Fibroblast of pulmonary artery (primary cell): ENCODE measurements at places on chromosomes 3 and 15.

- no peak for DNase-seq
These were observed 267.0 kb upstream of the UMPS start for GRCh38 chr3:124463234-124463633.

GRCh38 chr3:176159796-176160195 is 1037.5 kb downstream of the TBL1XR1 start:
- no peak for DNase-seq

GRCh38 chr15:41011055-41011815 is 58.0 kb downstream of the CHAC1 start:
- DNase-seq = peak; percentile 23

DNA sequence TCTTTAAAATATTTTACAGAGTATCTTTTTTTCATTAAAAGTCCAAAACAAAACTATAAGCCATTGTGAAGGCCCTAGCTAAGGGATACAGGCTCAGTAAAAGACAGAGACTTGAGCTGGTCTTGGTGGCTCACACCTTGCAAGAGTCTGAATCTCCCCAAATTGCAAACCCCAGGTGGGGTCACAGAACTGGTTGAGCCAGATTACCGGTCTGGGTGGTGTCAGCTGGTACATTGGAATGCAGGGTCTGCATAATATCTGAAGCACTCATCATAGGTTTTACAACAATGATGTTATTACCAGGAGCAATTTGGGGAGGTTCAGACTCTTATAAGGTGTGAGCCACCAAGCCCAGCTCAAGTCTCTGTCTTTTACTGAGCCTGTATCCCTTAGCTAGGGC is 201.2 kb upstream of the ARPP21 start:
- DNase-seq = no peak

DNA sequence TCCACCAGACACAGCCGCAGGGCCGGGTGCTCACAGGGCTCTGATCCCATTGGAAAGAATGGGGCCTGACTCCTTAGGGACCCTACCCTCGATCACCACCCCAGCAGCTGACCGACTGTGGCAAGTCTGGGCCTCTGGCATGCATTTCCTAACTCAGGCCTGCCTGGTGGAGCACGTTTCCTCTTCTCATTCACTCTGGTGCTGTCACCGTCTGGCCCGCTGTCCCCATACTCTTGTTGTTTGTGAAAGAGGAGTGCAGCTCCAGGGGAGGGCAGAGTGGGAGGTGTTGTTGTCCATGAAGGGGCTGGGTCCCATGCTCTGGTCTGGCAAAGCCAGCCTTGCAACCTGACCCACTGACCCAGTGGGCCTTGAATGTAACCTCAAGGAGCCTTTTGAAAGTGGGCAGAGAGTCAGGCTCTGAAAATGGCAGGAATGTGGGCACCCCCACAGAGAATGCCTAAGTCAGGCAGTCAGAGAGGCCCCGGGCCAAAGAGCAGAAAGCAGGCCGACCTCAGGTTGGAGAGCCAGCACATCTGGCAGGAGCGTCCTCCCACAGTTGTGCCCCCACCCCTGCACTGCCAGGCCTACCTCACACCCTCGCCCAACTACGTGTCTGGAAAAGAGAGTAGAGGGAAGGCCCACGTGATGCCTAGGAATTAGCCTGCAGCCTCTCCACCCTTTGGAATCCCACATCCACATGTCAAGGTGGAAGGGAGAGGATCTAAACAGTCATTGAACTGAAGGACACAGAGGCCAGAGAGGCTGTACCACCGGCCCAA is 10.9 kb downstream of the SEMA7A start:
- DNase-seq = peak; percentile 39

GRCh38 chr3:120438216-120438615 is 12.6 kb downstream of the FSTL1 start:
- no peak for DNase-seq

DNA sequence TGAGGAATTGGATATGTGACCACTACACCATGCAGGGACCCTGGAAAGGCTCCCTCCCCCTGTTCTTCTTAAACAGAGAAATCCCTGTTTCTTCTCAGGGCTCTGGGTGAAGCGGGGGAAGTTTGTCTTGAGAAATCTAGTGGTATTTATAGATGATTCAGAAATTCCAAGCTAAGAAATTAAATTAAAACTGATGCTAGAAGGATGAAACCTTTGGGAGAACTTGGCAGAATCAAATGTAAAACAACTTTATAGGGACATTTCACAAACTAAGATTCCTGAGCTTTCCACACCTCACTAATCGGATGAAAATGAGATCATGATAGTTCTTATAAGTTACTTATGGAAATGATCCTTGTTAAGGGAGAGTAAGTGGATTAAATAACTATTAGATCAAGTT is 54.2 kb downstream of the FBXL2 start:
- peak; percentile 31 for DNase-seq

GRCh38 chr3:49148159-49148558 is 15.3 kb upstream of the LAMB2 start:
- DNase-seq = no peak

- no peak for DNase-seq
These were observed 13.1 kb upstream of the LRRC2 start for GRCh38 chr3:46578973-46579755.
